ENCODE measurements at places on chromosomes 16 and 17. TPM values are rescaled to one million over a fixed set of nuclear protein-coding genes. Genes with fewer than 3 reads are reported as not detected.

DNA sequence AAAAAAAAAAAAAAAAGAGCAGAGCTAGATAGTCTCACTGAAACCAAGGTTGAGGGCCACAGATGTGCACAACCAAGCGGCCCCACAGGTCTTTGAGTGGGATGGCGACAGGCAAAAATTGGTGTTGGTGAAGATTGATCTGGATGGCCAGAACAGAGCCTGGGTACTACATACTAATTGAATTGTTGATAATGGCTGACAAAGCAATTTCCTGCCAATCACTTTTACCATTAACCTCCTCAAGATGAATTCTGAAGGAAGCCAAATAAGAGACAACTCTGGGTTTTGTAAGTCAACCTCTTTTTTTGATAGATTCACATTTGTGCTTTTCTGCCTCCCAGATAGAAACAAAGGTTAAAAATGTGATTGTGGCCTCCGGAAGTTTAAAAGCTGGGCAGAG is 19.4 kb upstream of the HS3ST3B1 start:
- DNase-seq, result no peak

- DNase-seq, result no peak
Observed at GRCh38 chr17:62802561-62803205, 5.4 kb downstream of the MARCHF10 start.

DNA sequence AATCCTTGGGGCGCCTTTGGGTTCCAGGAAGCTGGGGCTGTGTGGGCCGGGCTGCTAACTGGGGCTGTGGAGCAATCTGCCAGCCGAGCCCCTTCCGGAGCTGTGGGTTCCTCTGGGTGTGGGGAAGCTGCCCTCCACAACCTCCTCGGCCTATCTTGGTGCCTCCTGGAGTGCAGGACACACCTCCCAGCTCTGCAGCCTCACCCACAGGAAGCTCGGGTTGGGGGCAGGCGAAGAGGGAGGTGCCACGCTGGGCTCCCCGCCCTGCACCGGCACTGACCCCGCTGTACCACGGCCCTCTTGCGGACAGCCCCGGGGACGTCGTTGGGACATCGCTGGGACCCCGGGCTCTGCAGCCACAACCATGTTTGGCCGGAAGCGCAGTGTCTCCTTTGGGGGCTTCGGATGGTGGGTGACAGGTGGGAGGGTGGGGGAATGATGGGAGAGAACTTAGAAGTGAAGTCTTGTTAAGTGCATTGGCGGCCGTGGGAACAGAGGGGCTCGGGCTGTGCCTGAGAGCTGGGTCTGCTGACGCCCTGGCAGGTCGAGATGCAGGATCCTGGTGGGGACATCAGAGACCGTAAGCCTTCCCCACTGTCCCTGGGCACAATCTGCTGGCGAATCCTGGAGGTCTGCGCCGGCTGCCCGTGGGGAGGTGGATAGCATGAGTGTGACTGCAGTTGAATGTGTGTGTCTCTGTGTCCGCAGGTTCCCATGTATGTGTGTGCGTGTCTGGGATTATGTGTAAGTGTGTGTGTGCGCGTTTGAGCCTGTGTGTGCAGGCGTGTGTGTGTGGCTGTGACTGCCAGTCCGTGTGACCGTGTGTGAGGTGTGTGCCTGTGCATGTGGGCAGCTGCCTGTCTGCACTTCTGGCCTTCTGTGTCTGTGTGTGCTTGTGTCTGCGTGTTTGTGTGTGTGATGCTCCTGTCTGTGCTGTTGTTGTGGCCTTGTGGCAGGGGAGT is at the start of gene RAP1GAP2:
Gene RAP1GAP2, plus strand, starts transcription at position 275 of the 962 bp plus-strand sequence. Its CDS starts 90 bp downstream, at position 365.
- DNase-seq, result no peak

DNA sequence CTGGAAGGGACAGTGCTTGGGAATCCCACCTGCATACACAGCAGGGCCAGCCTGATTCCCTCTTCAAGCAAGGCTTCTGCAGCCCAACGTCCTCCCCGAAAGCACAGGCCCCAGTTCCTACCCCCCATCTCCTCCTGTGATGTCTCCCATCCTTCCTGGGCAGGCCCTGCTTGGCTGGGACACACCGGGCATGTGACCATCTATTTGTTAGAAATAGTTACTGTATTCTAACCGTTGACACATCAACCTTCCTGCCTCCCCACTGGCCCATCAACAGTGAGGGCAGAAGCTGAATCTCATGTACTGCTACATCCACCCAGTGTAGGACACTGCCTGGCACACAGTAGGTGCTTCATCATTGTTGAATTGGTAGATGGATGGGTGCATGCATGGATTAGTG is 10.7 kb downstream of the PRR29 start:
- peak; percentile 49 for DNase-seq

The ITGAX gene
- 0.64 TPM for total RNA-seq

DNA sequence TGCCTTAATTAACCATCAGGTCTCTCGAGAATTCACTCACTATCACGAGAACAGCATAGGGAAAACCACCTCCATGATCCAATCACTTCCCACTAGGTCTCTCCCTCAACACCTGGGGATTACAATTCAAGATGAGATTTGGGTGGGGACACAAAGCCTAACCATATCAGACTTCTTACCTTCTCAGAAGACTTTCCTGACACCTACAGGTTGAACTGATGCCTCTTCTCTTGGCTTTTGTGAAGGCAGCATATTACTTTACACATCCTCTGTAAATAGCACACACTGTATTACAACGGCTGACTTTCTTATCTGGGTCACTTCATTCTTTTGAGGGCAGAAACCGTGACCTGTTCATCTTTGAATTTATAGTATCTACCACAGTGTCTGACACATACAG is 23.6 kb downstream of the BMERB1 start:
- no peak for DNase-seq

GRCh38 chr17:79925242-79925957 is 86.2 kb upstream of the CBX4 start:
- no peak for DNase-seq

The LRRC37A gene
- 0.51 TPM for total RNA-seq

DNA sequence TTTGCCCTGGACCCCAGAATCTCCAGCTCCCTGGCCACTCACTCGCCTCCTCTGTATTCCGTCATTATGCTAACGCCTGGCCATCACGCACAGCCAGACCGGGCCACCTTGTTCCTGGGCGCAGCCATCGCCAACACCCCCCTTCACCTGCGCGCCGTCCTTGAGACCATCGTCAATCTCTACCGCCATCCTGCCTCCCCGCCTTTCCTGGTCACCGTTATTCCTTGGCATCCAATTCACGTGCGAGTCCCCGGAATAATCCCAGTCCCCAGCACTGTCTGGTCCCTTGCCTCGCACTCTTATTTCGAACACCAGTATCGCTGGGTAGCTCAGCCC is 541 bp downstream of the VKORC1 start:
- DNase-seq, result peak; percentile 14

DNA sequence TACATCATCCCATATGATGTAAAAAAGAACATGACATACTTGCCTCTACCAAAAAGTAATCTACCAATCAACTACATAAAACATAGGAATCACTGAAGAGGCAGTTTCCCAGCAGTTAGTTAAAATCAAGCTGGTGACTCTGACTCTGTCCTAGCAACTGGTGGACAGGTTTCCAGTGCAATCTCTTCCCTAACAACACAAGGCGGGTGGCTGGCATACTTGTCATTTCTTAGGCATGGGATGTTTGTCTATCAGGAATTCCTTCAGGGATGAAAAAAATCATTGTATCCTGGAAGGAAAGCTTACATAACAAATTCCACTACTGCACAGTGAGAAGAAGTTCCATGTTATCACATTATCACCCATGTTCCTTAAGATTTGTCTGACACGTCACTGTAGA is 50.9 kb downstream of the HELZ start:
- DNase-seq, result peak; percentile 44

GRCh38 chr17:29294580-29294900 is 592 bp upstream of the NUFIP2 start:
- DNase-seq, result no peak

DNA sequence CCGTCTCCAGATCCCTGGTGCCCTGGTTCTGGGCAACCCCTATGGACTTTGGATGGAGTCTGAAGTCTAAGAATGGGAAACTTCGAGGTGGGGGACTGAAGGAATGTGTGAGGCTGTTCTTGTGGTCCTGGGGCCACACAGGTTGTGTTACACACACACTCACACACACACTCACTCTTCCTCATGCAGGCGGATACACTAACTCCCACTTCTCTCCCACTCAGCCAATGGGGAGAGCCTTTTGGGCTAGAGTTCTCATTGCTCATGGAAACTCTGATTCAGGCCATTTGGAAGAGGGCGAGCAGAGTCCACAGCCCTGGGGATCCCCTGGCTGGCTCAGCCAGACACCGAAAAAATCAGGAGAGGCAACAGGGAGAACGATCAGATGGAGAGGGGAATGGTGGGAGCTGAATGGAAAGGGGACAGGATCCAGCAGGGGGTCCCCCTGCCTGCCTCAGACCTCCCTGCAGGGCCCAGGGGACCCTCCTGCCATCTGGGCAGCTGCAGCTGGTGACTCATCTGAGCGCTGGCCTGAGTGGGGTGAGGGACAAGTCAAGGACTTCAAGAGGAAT is 9.1 kb downstream of the IGFBP4 start:
- peak; percentile 53 for DNase-seq

The ACSM2A gene
- total RNA-seq, result 0.13 TPM

The MT1M gene
- 0.38 TPM for total RNA-seq

The HOXB8 gene
- 0.76 TPM for total RNA-seq

GRCh38 chr16:46748775-46749705 is 896 bp upstream of the MYLK3 start:
- DNase-seq, result no peak

GRCh38 chr16:53756275-53756996 is 52.5 kb downstream of the FTO start:
- no peak for DNase-seq

GRCh38 chr17:73887739-73888138 is 243.5 kb upstream of the SDK2 start:
- DNase-seq, result no peak

- DNase-seq, result no peak
Observed at GRCh38 chr17:36919407-36919968, 17.8 kb upstream of the LHX1 start.

- DNase-seq, result no peak
Observed at GRCh38 chr17:50790618-50791017, 23.3 kb upstream of the ANKRD40CL start.

DNA sequence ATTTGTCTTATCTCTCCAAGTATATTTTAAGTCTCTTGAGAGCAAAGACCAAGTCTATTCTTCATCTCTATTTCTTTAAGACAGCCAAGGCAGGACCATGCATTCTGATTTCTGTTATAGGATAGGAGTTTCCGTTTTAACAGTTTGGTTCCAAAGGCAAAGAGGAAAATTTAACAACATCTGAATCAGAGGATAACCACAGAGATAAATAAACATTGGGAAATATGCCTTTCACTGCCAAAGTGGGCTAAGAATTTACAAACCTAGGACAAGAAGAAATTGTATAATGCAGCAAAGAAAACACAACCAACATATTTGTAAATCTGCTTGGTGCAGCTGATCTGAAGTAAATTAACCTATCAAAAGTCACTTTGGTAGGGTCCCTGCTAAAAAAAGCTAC is 37.7 kb downstream of the USP32 start:
- DNase-seq, result peak; percentile 20

DNA sequence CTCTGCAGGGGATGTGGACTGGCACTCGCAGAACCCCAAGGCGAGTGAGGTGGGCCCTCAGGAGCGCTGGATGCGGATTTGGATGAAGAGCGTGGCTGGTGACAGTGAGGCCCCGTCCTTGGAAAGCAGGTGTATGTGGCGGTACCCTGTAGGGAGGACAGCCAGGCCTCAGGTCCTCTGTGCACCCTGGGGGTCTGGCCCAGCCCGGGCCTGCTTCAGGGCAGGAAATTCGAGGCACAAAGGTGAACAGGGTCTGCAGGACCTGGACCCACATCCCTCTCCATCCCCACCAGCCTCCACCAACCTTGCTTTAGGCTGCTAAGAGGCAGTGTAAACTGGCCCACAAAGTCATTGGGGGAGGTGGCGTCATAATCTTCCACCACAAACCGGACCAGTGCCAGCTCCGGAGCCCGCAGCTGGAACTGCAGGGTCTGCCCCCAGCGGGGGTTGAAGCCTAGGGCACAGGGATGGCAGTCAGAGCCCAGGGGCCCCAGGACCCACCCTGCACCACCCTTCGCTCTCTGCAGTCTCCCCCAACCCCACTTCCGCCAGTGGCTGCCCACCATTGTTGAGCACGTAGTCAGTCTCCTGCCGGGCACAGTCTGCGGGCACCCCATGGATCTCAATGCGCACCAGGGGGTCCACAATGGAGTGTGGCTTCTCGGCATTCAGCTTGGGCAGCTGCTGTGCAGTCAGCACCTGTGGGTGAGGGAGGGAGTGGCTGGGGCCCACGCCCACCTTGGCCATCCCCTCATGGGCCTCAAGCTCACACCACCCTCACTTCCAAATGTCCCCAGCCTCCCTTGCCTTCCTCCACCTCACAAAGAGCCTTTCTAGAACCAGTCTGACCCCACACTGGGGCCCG is 19.5 kb downstream of the PLCD3 start:
- no peak for DNase-seq

DNA sequence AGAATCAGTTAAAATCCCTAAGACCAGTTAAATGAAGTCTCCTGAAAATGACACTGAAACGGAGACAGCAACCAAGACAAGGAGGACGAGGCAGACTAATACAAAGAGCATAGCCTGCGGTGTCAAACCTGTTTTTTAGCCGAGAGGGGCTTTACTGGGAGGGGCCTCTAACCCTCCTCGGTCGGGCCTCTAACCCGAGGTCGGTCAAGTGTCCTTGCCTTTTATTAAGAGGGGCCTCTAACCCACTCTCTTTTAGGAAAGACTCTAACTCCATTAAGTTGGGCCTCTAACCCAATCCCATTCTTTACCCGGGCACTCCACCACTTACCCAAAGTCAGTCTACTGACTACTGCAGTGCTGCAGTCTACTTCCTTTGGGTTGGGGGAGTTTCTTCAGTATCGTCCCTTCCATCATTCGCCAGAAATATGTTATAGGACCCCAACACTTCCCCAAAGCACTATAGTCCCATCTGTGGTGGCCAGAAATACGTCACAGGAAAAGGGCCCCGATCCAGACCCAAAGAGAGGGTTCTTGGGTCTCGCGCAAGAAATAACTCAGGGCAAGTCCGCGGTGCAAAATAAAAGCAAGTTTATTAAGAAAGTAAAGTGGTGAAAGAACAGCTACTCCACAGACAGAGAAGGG is 39.2 kb upstream of the ARL4D start:
- DNase-seq, result no peak

- no peak for DNase-seq
Observed at GRCh38 chr16:86505185-86505898, 5.0 kb upstream of the FOXF1 start.

The SLFN12 gene
- 42.9 TPM for total RNA-seq

DNA sequence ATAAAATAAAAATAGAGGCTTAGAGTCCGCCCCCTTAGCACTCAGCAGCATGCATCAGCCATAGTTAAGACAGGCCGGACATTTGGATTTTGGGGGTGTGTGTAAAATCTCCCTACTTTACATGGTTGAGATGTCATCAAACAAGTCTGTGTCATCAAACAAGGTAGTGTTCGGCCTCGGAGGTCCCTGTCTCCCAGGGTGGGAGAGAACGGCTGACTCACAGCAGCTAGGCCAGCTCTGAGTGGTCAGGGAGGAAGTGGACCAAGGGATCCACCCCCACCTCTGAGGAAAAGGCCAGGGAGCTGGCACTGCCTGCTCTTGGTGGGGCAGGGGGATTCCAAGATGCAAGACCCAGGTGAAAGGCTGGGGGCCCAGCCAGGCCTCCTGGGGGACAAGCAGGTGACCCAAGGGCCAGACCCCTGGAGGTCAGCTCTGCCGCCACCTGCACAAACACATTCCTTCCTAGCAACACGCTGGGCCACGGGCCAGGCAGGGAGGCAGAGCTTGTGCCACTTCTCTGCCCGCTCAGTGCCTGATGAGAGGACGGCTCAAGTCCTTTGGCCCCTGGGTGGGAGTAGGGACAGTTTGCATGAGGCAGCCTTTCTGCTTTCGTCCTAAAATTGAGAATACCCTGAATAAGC is 28.5 kb downstream of the KIFC3 start:
- DNase-seq, result no peak

GRCh38 chr17:57938061-57938502 is 17.1 kb downstream of the CUEDC1 start:
- DNase-seq, result no peak
